Lower leg skin (tissue), 4 donors: ENCODE measurements at places on chromosomes 11 and 22. TPM values are rescaled to one million over a fixed set of nuclear protein-coding genes. Genes with fewer than 3 reads are reported as not detected.
A peak's percentile ranks its signal among the peaks of the same experiment; 100 is the strongest.

PGA5 gene
- total RNA-seq, result not detected

REXO2 gene
- 78.4 TPM for total RNA-seq

ZDHHC8 gene
- 24.9 TPM for total RNA-seq

- peak; percentile 26 for DNase-seq
Measured at GRCh38 chr22:22463855-22464540, 44.5 kb downstream of the ZNF280B start.

DNA sequence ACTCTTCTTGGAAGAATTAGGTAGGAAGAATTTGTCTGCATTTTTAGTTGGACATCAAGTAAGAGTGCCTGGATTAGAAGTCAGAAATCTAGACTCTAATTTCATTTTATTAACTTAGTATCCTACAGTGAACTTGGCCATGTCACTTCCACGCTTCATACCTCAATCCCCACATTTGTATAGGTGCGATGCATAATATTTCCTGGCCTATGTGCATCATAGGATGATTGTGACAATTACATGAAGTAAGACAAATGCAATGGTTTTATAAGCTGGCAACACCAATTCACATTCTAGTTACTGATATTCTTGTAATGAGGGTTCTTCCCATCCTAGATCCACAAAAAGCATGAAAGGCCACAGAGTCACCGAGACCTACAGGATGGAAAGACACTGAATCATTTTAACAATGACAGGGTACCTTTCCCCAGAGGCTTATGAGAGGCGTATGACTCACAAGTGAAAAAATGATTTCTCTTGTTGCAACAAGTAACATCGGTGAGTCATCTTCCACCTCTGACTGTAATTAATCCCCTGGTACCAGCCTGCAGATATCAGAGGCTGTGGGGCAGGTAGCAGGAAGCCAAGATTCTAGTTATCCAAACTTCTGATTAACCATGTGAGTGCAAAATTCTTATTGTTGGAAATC is 56.0 kb upstream of the OR5AK2 start:
- DNase-seq, result no peak

GRCh38 chr11:34427186-34427805 is 11.4 kb upstream of the CAT start:
- no peak for DNase-seq

DNA sequence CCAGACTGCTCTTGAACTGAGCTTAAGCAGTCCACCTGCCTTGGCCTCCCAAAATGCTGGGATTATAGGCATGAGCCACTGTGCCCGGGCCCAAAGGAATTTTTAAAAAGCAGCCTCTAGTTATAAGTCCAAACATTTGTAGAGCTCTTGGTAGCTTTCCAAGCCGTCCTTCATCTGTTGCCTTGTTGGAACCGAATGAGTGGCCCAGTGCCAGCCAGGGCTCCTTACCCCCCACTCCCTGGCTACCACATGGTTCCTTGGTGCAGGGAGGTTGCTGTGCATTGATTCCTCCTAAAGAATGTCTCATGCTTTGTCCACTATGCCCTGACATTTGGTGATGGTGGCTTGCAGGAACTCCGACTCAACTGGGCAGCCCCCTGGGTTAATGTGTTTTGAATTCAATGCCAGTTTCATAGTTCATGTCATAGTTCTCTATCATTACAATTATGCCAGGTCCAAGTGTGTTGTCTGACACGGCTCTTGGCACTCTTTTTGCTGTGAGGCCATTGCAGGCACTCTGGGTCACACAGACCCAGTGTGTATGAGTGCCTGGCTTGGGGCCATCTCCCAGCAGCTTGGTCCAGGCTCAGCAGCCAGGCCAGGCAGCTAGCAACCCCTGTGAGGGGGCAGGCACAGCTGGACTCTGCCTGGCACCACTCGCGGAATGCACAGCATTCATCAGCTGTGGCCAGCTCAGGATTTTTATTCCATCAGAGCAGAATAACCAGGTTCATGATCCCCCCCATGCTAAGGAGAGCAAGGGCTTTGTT is 13.3 kb upstream of the MICALL1 start:
- no peak for DNase-seq

GRCh38 chr11:81673001-81673400 is 1060.7 kb downstream of the FAM181B start:
- DNase-seq, result no peak

DNA sequence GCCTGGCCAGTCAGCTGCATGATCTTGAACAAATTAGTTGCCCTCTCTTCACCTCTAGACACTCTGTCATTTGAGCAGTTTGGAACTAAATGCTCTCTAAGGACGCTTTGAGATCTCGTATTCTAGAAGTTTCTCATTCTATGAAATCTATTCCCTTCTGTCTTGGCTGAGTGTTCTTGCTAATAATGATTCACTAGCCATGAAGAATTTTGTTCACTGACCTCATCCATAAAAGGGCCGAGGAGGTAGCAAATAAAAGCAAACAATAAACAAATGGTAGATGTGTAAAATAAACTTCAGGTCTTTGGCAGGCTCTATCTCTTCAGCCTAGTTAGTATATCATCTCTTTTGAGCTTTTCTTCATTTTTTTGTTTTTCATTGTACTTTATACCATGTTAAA is 76.6 kb downstream of the USP35 start:
- no peak for DNase-seq

DNA sequence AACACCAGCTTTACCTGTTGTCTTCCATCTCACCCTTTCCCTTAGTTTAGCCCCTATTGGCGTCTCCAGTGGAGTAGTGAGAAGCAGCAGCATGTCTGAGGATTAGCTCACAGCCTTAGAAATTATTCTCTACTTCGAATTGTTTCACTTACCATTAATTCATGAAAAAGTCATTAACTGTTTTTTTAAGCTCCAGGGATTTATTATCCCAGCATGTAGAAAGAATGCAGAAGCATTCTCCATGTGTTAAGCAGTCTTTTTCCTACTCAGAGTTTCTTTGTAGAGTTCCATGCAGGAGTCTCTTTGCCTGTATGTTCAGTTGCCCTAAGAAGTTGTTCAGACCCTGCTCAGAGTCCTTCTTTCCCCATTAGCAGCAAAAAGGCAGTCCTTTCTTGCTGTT is 137.9 kb upstream of the RASSF10 start:
- no peak for DNase-seq

- peak; percentile 58 for DNase-seq
Measured at GRCh38 chr22:49108636-49109315, 718.9 kb downstream of the BRD1 start.

GRCh38 chr22:37370306-37370979 is 56.8 kb downstream of the ELFN2 start:
- DNase-seq, result no peak

DNA sequence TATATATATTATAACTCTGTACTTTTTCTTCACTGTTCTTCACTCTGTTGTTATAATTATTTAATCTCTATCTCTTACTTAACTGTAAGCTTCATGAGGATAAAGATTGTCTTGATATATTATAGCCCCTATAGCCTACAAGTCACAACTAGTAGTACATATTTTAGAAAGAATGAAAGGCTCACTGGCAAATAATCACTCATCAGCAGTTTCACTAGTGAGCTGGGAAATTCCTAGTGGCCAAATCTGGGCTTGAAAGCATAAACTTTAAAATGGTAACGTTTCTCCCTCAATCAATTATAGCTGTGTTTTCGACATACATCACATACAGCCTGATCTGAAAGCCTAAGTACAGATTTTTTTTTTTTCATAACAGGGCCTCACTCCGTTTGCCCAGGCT is 42.5 kb downstream of the CTSC start:
- DNase-seq, result no peak

DNA sequence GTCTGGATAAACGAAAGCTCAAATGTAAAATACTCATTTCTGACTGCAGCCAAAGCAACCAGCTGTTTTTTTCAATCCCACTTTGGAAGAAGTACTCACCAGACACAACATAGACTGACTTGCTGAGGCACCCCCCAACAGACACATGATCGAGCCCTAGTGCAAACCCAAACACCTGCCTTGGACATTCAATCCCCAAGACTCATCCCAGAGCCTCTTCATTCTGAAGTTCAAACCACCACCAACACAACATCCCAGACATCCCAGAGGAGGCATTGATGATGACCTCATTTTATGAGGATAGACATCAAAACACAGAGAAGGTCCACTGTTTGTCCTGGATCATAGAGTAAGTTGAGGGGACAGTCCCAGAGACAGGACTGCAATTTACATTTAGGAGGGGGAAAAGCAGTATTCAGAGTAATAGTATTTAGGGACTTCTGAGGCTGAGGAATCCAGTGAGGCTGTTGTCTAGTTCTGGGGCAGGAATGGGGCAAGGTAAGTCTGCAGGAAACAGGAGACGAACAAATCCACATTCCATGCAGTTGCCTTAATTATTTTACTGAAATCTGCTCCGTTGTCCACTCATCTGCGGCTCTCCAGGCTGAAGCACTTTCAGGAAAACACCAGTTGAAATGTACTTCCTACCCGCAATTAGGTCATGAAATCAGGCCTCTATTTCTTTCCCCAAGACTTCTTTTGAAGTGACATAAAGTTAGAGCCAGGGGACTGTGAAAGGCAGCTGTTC is 54.8 kb downstream of the CLPB start:
- no peak for DNase-seq

- no peak for DNase-seq
Measured at GRCh38 chr11:92907671-92908070, 61.8 kb upstream of the MTNR1B start.
